Eye (tissue), 1 donor: ENCODE measurements at places on chromosomes 2 and 18.

- no peak for DNase-seq
Measured at GRCh38 chr2:52404866-52405265, 1362.7 kb upstream of the CHAC2 start.

GRCh38 chr2:112528541-112528940 is 13.7 kb upstream of the POLR1B start:
- DNase-seq, result no peak

DNA sequence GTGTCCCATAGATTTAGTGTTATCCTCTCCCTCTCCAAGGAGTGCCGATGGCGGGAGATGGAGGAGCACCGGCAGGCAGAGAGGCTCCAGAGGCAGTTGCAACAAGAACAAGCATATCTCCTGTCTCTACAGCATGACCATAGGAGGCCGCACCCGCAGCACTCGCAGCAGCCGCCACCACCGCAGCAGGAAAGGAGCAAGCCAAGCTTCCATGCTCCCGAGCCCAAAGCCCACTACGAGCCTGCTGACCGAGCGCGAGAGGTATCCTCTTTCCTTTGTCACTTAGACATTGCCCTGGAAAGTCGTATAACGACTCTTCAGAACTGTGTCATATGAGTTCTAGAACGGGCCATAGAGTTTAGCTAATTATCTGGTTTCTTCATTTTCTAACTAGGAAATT is 132.2 kb upstream of the IL1R2 start:
- no peak for DNase-seq

DNA sequence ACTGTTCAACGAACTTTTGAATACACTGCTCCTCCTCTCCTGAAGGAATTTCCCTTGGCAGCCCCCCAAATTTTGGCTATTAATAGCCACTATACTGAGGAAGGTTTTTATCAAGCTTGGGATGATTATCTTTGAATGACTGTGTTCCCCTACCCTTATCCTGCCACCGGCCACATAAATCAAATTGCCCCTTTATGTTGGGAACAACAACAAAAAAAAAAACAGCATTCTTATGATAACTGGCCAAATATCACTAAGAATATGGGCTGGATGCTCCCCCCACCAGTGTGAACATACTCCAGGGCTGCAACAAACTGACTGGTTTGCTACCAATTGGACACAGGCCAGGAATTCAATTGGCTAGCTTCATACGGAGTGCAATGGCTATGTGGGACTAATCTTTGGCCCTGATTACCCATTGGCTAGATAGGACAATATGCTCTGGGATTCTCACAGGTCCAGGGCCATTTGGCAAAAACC is 20.6 kb downstream of the DUSP11 start:
- no peak for DNase-seq

DNA sequence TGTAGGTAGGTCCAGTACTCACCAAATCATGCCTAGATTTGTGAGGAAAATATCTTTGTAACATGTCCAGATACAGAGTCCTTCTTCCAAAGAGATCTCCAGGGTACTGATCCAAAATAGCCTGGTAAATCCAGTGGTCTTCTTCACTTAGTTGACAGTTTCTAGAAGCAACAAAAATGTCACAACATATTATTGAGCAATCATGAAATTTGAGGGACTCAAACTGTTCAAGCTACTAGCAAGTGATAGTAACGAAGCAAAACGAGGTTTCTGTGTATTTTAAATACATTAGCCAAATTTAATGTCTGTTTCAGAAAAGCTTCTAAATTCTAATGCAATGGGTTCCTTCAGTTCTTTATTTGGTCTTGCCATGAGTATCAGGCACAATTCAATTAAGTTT is 142.8 kb downstream of the CCDC148 start:
- DNase-seq, result no peak

DNA sequence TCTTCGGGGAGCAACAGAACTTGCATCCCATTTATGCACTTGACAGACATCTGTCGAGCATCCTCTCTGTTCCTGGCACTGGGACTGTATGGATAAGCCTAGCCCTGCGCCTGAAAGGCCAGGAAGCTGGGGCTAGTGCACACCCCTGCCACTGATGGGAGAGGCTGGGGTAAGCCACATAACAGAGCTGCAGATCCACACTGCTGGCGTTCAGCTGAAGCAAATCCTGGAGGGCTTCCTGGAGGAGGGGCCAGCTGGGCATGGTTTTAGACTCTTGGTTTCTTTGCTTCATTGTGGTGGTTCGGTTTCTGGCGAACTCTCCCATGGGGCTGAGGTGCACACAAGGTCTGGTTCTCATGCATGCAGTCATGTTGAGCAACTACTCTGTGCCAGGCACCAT is 45.5 kb upstream of the FOSL2 start:
- no peak for DNase-seq

GRCh38 chr2:26571316-26571715 is 69.8 kb downstream of the CIB4 start:
- DNase-seq, result no peak

DNA sequence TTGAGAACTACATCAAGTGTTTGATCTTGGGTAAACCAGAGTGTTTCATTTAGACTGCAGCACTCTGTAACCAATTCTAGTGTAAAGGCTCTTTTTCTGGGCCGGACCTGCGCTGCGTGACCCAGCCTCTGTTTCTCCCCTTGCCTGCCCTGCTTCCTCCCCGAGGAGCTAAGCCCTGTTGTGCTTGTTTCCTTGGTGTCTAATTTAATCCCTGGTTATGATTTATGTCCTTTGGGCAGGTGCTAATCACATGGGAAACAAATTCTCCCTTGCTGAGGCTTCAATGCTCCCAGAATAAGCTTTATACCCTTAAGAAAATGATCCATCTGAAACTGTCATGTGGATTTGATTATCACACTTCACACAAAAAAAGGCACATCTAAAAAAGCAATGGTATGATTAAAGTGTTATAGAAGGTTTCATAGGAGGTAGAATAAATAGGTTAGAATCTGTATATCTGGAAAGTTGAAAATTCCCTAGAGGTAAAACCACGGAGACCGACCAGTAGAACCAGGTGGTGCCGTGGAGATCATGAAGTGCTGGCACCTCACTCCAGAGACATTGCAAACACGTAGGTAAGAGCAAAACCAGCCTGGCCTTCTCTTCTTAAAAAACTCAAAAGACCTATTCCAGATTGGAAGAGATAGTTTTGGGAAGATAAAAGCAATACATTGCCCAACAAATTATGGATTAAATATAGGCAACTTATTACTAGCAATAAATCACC is 31.0 kb upstream of the SLC9A2 start:
- DNase-seq, result no peak

GRCh38 chr2:49164729-49165128 is 10.4 kb upstream of the FSHR start:
- no peak for DNase-seq

- DNase-seq, result peak; percentile 52
Measured at GRCh38 chr2:239944694-239945551, 80.2 kb downstream of the NDUFA10 start.

DNA sequence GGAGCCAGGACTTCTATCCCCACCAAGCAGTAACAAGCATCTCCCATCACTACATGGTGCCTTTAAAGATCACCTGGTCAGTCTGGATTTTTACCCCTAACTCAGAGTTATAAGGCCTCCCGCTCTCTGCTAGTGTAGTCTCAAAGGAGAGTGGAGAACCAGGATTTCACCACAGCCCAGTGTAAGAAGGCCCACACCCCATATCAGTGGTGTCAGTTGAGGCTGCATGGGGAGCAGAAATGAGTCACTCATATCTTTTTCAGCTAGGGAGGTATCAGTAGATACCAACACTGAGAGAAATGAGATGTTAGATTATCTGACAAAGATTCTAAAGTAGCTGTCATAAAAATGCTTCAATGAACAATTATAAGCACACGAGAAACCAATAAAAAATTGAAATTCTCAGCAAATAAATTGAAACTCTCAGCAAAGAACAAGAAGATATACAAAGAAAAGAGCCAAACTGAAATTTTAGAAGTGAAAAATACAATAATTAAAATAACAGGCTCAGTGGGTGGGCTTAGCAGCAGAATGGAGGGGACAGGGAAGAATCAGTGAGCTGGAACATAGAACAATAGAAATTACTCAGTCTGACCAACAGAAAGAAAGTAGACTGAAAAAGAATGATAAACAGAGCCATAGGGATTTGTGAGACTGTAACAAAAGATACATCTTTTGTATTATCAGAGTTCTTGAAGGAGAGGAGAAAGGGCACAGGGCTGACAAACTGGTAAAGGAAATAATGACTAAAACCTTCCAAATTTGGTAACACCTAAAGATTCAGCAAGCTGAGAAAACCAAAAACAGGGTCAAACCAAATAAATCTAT is 257.7 kb downstream of the ANAPC1 start:
- DNase-seq, result peak; percentile 9

DNA sequence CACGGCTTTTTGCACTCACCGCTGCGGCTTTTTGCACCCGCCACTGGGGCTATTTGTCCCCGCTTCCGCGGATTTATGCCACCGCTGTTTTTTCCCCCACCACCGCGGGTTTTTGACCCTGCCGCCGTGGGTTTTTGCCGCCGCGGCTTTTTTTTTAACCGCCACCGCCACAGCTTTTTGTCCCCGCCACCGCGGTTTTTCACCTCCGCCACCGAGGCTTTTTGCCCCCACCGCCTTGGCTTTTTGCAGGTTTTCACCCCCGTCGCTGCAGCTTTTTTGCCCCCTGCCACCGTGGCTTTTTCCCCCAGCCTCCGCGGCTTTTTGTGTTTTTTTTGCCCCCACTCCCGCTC is 2796.7 kb upstream of the TEKT4 start:
- no peak for DNase-seq

GRCh38 chr18:36449451-36449850 is 151.9 kb downstream of the FHOD3 start:
- no peak for DNase-seq

DNA sequence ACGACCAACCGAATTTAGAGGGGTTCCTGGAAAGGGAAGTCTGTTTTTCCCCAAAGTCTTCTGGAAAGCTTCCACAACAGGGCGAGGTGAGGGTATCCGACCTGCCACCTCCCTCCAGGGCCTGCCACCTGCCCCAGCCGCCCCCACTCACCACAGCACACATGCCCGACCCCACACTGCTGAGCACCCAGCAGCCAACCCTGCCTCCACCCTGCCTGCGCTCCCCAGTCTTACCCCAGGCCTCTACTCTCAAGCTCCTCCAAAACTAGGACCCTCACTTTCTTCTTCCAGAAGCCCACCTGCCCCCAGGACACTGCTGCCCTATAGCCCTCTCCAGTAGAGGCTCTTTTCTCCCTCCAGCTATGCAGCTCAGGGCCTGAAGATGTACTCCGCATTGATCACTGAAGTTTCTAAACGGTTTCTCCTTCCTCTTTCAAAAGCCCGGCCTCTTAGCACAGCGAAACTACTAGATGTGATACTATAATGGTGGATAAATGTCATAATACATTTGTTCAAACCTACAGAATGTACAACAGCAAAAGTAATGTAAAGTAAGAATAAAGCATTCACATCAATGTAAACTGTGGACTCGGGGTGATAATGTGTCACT is 128.8 kb upstream of the SLC1A4 start:
- DNase-seq, result peak; percentile 30

GRCh38 chr2:207617011-207617671 is 8.1 kb downstream of the METTL21A start:
- peak; percentile 21 for DNase-seq
